Mammary epithelial cell (primary cell): ENCODE measurements at places on chromosomes 12 and 14.

- DNase-seq, result no peak
Measured at GRCh38 chr12:45183246-45183645, 32.6 kb upstream of the ANO6 start.

DNA sequence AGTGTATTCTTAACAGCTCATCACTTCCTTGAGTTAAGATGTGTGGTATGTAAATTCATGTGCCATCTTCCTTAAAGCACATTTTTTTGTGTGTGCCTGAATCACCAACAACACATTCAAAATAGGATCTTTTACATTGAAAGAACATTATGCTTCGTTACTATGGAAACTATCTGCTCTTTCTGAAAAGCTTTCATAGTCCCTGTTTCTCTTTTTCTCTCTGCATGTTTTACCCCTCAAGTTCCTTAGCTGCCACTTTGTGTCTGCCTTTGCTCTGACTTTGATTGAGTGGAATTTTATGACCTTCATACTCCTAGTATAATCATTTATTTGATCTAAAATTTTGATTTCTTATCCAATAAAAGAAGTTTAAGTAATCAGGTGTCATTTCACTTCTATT, 880.3 kb upstream of the FOXG1 start:
- no peak for DNase-seq

DNA sequence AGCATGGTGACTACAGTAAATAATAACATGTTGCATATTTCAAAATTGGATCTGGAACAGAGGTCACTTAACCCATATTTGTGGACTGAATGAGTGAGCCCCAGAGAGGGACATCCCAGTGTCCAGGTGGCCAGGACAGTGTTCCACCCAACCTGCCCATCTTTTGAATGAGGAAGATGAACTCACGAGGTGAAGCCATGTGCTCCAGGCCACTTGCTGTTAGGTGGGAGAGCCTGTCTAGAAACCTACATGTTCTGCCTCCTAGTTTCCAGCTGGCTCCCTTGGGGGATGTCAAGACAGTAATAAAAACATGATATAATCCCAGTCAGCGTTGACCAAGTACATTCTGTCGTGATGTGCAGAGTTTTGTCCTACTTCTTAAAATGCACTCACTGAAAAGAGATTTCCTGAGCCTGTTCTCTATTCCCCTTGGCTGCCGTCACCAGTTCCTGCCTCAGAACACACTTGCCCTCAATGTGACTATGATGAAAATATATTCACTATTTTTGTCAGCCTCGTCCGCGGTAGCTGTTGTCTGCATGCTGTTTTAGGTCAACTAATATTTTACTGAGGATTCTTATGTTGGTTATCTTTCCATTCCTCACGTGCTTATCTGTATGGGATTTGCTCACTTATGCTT, 25.7 kb downstream of the TSPAN9 start:
- no peak for DNase-seq

GRCh38 chr14:46686652-46687051, 35.1 kb upstream of the RPL10L start:
- peak; percentile 1 for DNase-seq

GRCh38 chr14:72941286-72941985, 15.2 kb downstream of the DCAF4 start:
- no peak for DNase-seq

DNA sequence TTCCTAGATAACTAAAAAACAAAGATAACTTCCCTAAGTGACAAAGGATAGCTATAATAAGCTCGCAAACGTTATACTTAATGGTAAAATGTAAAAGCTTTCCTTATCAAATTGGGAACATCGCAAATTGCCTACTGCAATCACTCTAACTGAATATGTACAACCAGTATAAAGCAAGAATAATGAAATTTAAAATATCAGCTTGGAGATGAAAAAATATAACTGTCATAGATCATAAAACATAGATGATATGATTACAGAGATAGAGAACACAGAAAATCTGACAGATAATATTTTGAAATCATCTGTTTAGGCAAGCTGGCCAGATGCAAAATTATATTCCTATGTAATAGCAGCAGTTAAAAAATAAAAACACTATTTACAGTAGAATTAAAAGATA, 64.0 kb downstream of the BCAT1 start:
- no peak for DNase-seq

- no peak for DNase-seq
Measured at GRCh38 chr12:42759622-42760273, 170.2 kb upstream of the PRICKLE1 start.

GRCh38 chr14:67746927-67747326, 45.2 kb downstream of the RDH12 start:
- no peak for DNase-seq

DNA sequence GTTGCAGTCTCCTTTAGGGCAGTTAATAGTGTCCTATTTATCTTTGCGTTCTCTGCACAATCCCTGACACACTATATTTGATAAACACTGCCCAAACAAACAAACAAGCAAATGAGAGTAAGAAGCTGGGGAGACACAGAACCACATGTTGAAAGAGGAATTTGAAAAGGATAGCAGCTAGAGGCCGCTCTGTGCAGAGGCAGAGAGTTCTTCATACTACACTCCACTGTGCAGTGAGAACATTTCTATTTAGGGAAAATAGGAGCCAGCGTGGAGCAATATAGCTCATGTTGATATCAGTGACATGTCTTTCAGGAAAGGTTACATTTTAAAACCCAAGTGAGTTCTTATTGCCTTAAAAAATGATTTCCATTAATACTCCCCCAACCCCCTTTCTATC, 140.3 kb upstream of the SEL1L start:
- DNase-seq, result no peak
